Activated T-helper 2 cell treated with anti-CD3 and anti-CD28 coated beads, Interferon-gamma antibody, Interleukin-2, Interleukin-4, amounts not matched to agents 10 μg/mL and 5 μg/mL and 100 μg/mL, durations not matched to agents 14 hours and 24 hours and 36 hours (primary cell): ENCODE measurements at places on chromosomes 4 and X.

DNA sequence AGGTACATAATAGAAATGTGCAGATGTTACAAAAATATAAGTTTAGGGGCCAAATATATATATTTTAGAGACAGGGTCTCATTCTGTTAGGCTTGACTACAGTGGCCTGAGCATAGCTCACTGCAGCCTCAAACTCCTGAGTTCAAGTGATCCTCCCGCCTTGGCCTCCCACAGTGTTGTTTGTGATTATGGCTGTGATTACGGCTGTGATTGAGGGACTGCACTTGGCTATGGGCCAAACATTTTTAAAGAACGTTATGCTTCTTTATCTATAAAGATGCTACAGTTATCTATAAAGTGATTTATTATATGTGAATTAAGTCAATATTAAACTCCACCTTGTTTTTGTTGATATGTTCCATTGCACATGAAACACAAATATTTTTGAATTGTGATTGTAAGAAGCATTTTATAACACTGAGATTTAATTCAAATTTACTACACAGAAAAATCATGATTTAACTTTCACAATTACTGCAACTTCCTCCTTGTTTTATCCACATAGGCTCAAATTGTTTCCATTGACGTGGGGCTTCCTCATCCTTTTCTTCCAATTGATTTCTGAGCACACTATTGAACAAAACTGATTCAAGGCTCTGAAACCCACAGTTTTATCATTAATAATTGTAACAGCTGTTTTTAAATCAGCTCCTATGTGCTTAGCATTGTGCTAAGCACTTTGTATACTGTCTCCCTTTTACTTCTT, 68.4 kb upstream of the BMPR1B start:
- no peak for DNase-seq

GRCh38 chr4:146450524-146450923, 71.2 kb downstream of the SLC10A7 start:
- no peak for DNase-seq

GRCh38 chr4:39046249-39046648, 14.0 kb upstream of the TMEM156 start:
- DNase-seq: no peak

GRCh38 chr4:45079616-45080015, 353.3 kb upstream of the GNPDA2 start:
- DNase-seq: no peak

GRCh38 chr4:31647786-31648185, 927.6 kb downstream of the PCDH7 start:
- DNase-seq: no peak
